Stimulated activated CD4-positive, alpha-beta T cell treated with anti-CD3 and anti-CD28 coated beads, Interleukin-1b, Interleukin-23, amount 100 ng/mL, for 1 hour (primary cell): ENCODE measurements at places on chromosomes 6 and 20.

DNA sequence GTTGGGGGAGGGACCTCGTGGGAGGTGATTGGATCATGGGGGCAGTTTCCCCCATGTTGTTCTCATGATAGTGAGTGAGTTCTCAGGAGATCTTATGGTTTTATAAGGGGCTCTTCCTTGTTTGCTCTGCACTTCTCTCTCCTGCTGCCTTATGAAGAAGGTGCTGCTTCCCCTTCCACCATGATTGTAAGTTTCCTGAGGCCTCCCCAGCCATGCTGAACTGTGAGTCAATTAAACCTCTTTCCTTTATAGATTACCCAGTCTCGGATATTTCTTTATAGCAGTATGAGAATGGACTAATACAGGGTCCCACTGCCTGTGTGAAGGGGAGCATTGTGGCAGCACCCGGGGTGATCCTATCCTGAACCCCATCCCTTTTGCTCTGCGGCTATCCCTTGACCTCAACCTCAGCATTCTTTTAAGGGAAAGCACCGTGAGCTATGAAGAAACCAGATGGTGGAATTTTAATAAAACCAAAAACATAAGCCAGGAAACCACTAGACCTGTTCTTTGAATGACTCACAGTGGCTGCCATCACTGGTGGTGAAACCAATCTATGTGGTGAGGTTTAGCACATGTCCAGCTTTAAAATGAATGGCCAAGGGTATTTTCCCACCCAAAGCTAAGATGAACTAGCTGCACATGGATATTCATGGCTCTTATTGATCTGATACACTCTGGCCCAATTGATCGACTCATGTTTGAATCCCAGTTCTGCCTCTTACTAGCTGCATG, 62.2 kb downstream of the ZDHHC14 start:
- no peak for DNase-seq

DNA sequence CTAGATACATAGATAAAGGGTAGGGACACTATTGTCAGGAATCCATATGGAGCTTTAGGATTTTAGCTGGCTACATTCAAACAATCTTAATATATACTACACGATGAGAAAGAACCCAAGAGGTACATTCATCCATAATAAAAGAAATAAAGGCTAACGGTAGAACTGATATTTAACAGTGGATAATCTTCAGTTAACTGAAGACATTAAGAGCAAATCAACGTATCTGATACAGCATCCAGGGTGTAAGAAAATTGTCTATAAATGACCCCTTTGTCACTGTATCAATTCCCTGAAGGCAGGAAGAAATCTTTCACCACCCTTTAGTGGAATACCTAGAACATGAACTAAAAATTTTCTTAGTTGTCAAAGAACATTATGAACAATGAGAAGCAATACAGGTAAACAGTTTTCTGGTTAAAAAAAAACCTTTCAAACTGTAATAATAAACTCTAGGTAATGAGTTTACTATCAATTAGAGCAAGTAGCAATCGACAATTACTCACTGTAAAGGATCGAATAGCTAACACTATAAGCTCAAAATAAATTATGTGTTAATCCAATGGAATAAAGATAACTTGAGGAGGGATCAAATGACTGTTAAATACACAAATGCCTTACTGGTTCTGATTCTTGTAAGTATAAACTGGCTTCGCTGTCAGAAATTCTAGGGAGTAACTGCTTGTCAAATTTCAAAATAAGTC, 11.8 kb downstream of the ROMO1 start:
- DNase-seq: no peak

DNA sequence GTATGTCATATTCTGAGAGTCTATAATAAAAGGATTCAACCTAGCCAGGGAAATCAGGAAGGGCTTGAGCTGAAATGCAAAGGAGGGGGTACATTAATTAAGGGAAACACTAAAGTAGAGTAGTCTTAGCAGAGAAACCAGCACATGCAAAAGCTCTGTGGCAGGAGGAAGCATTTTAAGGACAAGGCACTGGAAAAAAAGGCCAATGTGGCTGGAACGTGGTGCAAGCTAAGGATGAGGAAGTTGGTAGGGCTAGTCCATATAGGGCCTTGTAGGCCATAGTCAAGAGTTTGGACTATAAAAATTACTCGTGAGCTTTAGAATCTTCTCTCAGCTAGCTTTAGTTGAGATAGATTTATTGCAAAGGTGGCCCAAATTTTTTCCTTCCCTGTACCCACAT, 75.2 kb upstream of the TOP1 start:
- DNase-seq: no peak

- no peak for DNase-seq
Observed at GRCh38 chr6:47413752-47414422, 63.7 kb upstream of the CD2AP start.

DNA sequence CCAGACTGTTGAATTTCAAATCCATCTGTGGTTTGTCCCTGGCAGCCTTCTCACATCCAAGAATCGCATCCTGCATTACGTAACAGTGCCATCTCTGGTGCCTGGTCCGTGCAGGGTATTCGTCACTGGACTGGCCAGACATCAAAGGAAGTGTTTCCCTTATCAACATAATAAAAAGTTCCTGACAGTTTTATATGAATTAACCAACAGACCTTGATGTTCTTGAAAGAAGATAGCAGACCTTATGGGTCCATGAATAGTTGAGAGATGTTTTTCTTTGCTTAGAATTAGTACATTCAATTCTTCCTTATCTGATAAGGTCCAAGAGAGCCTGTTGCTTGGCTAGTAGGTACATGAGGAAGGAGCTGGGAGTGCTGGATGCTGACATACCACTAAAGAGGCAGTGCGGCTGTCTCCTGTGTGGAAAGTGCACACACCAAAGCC, 77.6 kb downstream of the PHACTR2 start:
- no peak for DNase-seq

- DNase-seq: no peak
Observed at GRCh38 chr6:165580136-165580535, 82.9 kb downstream of the PDE10A start.

DNA sequence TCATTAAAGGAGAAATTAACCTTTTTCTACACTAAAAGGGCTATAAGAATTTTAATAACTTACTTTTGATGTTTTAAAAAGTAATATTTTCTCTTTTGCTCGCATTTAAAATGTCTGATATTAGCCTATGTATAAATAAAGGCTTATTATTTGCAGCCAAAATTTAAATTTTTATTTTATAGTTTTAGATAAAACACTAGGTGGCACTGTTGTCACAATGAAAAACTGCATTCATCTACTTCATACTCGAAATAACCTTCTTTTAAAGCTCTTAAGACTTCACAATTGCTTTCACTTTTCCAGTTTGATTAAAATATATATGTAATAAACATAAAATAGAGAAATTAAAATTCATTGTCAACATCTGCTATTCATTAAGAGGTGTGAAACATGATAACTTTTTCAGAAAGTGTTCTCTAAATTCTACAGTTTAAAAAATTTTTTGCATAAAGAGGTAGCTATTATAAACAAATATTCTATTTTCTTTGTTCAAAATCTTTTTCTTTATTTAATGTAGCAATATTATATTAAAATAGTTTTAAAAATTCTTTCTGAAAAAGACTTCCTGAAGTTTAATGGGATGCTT, 78.8 kb upstream of the DEFB112 start:
- no peak for DNase-seq

- DNase-seq: no peak
Observed at GRCh38 chr6:13836170-13836569, 21.8 kb upstream of the MCUR1 start.

DNA sequence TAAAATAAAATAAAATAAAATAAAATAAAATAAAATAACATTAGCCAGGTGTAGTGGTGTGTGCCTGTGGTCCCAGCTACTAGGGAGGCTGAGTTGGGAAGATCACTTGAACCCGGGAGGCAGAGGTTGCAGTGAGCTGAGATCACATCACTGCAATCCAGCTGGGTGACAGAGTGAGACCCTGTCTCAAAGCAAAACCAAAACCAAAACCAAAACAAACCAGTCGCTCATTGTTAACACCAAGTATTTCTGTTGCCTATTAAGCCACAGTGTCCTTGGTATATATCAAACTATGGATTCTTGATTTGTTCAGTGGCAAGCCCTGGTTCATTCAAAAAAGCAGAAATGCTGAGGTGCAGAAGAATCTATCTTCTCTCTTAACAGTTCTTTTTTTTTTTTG, 65.7 kb downstream of the PYGB start:
- DNase-seq: no peak

DNA sequence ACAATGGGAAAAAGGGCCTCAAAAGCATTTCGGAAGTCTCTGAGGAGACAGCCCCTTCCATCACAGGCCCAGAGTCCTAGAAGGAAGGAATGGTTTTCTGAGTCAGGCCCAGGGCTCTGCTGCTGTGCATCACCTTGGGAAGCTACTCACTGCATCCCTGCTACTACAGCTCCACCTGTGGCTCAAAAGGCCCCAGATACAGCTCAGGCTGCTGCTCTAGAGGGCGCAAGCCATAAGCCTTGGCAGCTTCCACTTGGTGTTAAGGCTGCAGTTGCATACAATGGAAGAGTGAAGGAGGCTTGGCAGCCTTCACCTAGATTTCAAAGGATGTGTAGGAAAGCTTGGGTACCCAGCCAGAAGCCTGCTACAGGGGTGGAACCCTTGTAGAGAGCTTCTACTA, 54.8 kb downstream of the MEI4 start:
- no peak for DNase-seq

DNA sequence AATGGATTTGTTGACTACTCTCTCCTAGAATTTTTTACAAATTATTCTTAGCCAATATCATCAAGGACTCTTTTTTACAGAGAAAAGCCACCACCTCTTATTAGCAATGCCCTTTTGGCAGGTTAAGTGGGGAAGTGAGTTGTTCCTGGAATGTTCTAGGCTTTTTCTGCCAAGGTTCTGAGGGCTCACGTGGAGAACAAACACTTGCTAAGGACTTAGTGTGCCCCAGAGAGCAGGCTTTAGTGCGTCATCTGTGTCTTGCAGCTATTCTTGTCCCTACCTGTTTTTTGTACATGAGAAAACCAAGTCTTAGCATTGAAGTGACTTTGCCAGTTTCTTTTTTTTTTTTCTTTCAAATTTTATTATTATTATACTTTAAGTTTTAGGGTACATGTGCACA, 33.5 kb downstream of the CFAP61 start:
- DNase-seq: no peak

DNA sequence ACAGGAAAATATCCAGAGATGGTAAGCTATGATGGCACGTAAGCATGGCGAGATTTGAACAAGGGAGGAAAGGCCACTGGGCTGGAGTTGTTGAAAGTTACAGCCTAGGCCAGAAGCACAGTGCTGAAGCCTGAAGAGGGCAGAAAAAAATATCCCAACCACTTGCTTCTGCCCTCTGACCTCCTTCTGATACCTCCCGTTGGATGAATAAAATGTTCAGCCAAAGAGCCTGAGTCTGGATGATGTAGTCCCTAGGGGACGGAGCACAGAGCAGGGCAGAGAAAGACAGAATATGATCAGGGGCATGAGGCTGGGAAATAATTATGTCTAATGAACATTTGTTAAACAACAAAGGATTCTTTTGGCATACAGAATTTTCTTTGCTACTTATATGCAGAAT, 19.7 kb downstream of the KLHL31 start:
- no peak for DNase-seq

DNA sequence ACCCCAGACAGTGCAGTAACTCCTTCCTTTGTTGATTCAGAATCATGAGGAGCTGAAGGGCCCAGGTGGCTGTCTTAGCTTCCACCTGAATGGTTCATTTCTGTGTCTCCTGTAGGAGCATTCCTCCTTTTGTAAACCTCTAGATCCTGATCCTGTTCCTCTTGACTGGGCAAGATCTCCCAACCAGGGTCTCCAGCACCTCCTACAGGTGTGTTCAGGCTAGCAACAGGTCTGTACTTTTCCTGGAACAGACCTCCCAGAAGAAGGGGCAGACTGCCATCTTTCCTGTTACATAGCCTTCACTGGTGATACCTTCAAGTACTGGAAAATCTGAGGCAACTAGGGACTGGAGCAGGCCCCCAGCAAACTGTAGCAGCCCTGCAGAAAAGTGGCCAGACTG, 35.2 kb downstream of the HLA-B start:
- no peak for DNase-seq

GRCh38 chr6:17193106-17193775, 87.9 kb upstream of the RBM24 start:
- no peak for DNase-seq

GRCh38 chr20:10488534-10488933, 53.4 kb downstream of the SLX4IP start:
- DNase-seq: no peak

GRCh38 chr6:127118298-127119101, at the start of gene RSPO3:
TSS of gene RSPO3 (plus strand) at chr6:127118671. CDS start at chr6:127119193, 522 bp downstream.
- DNase-seq: no peak

GRCh38 chr6:1231941-1232340, 80.0 kb upstream of the FOXQ1 start:
- DNase-seq: no peak

- no peak for DNase-seq
Observed at GRCh38 chr6:135423649-135424128, 73.9 kb downstream of the AHI1 start.

GRCh38 chr6:137271245-137272183, 52.3 kb upstream of the IFNGR1 start:
- no peak for DNase-seq

DNA sequence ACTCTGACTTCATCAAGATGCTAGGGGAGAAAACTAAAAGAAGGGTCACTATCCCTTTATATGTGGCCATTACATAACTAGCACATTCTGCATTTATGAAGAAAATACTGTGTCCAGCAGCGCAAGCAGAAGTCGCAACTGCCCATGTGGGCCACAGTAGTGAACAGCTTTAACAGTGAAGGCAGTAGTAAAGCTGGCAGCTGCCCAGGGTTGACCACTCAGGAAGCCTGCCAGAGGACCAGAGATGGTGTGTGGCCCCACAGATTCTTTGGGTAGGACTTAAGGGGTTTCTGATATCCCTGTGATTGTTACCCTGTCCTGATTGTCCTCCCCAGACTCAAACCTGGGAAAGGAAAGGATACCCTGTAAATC, 88.3 kb upstream of the NT5E start:
- DNase-seq: no peak

- no peak for DNase-seq
Observed at GRCh38 chr20:54618412-54618811, 143.0 kb downstream of the DOK5 start.

DNA sequence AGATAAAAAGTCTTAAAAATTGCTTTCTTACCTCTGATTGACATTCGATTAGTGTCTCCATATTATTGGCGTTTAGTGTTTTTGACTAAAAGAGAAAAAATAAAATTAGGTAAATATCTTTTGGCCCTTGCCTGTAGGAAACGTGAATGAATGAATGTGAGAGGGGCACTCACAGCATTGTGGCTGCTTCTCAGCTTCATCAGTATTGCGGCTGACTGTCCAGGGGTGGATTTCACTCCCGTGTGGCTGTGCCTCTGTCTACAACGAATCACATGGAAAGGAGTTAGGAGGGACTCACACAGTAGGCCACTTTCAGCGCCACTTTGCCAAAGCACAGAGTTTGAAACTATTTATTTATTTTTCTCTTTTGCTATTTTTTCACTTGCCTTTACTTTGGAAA, 844 bp downstream of the TAGAP start:
- DNase-seq: no peak

DNA sequence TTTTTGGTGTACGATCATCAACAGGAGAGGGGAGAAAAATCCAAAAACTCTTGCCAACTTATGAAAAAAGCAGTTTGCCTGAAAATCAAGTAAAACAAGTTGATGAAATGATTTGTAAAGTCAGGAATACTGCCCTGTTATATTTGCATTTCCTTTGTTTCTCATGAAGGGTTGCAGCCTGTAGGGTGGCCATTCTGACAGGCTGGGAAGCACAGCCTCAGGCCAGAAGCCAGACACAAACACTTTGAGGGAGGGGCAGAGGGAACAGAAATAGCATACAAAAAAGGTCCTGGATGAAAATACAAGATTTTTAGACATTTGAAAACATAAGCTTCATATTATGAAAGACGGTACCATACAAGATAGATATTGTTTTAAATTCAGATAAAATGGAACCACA, 109.8 kb downstream of the DTNBP1 start:
- no peak for DNase-seq

- no peak for DNase-seq
Observed at GRCh38 chr6:134003542-134003951, 48.9 kb downstream of the SLC2A12 start.
